ENCODE measurements at places on chromosomes 12 and 14.

DNA sequence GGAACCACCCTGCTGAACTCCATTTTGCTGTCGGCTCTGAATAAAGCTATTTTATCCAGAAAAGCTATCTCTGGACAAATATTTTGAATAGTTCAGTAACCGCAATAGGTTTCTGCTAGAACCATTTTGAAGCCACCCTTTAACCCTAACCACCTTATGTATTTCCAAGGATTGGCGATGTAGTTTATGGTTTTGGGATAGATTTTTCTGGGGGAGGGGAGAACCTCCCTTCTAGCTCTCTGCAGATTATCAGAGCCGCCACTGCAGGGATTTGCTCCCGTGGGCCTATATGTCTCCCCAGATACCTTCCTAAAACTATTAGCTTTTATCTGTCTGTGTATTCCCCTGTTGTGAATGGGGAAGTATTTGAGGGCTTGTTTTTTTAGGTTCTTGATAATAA lies 1.8 kb upstream of the TUBA1B start:
- no peak for DNase-seq

GRCh38 chr12:110345176-110345661 lies 58.3 kb downstream of the ANAPC7 start:
- DNase-seq: peak; percentile 30

GRCh38 chr12:7642287-7642686 lies 23.4 kb downstream of the APOBEC1 start:
- DNase-seq: no peak

DNA sequence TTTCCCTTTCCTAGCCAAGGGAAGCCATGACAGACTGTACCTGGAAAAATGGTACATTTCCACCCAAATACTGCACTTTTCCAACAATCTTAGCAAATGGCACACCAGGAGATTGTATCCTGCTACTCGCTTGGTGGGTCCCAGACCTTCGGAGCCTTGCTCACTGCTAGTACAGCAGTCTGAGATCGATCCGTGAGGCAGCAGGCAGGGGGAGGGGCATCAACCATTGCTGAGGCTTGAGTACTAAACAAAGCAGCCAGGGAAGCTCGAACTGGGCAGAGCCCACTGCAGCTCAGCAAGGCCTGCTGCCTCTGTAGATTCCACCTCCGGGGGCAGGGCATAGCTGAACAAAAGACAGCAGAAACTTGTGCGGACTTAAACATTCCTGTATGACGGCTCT lies 218.8 kb downstream of the LRIG3 start:
- DNase-seq: no peak

DNA sequence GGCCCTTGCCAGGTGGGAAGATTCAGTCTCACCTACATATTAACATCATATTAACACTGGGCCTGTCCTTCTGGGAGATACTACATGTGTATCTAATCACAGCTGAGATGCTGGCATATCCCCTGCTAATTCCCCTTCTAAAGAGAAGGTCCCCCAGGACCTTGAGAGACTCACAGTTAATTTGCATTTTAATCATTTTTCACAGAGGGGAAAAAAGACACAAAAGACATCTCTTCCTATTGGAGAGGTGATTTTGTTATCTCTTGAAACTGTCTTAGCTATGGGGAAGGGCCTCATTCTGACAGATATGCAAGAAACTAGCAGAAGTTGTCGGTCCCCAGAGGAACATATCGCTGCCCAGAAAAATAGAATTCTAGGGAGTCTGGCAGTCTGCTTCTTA lies 7.5 kb downstream of the C14orf132 start:
- no peak for DNase-seq
